Thoracic aorta (tissue), 2 donors: ENCODE measurements at places on chromosomes 5 and 9.

DNA sequence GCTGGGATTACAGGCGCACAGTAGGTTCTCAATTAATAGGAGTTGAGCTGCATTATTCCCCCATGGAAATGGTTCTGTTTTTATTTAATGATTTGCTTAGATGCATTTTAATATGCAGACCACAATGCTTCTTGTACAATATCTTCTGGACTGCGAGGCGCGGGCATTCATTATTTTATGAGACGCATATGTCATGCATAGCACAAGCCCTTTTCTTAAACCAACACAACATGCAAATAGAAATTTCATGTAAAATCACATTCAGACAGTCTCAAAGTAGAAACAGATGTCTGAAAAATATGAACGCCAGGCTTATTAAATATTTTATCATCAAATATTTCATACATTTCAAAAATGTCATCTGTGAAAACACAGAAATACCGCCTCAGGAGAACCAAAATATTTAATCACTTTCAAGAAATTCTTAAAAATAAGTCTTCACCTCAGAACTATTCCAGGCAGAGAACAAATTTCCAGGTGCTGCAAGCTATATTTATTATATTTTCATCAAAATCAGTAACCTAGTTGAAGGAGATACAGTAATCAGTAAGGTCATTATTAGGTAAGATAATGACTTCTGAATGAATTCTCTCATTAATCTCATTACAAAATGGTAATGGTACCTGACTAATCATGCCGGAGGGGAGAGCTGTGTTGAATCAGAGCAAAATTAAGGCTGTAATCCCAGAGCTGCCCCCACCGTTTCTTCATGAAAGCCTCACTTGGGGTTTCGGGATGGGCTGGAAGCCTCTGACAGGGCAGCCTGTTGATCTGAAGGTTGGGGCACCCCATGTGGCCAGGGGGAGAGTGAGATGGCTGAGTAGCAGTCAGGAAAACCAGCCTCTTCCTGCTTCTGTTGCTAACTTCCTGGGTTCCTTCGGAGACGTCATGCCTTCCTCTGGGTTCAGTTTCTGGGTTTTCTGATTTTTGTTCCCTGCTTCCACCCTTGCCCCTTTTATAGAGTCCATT lies 133.9 kb upstream of the ZNF618 start:
- no peak for DNase-seq

DNA sequence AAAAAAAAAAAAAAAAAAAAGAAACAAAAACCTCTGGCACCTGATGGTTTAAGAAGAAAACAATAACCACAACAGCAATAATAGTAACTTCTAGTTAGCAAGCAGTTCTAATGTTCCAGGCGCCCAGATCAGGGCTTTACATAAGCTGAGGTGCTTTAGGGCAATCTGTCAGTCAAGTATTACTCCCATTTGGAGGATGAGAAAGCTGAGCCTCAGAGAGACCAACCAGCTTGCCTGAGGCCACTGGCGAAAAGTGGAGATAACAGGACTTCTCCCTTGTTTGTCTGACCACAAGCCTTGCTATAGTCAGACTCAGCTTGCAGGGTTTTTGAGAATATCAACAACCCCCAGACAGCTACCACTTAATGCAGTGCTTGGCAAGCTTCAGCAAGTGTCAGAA lies 83.5 kb upstream of the BOD1 start:
- DNase-seq, result no peak

- DNase-seq, result no peak
Measured at GRCh38 chr5:139701056-139701741, 53.0 kb downstream of the CXXC5 start.

GRCh38 chr9:89536145-89536574 lies 38.2 kb upstream of the SEMA4D start:
- no peak for DNase-seq

- no peak for DNase-seq
Measured at GRCh38 chr9:120928015-120928482, 1.5 kb upstream of the TRAF1 start.

- no peak for DNase-seq
Measured at GRCh38 chr9:124273427-124274160, 15.8 kb downstream of the NEK6 start.

DNA sequence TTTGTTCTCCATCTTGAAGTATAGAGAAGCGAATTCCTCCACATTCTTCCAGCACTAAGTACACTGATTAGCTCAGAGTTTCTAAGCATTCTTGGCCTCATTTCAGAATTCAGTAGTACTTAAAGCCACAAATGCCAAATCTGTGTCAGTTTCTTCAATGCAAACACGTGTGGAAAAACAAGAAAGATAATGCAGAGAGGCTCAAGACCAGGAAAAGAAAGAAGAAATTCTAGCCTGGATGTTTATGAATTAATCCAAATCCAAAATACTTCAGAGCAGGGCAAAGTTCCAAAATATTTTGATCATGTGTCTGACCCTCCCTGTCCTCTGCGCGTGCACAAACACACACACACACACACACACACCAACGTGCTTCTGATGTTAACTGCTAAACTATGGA lies 457.6 kb downstream of the SLCO4C1 start:
- DNase-seq, result no peak

DNA sequence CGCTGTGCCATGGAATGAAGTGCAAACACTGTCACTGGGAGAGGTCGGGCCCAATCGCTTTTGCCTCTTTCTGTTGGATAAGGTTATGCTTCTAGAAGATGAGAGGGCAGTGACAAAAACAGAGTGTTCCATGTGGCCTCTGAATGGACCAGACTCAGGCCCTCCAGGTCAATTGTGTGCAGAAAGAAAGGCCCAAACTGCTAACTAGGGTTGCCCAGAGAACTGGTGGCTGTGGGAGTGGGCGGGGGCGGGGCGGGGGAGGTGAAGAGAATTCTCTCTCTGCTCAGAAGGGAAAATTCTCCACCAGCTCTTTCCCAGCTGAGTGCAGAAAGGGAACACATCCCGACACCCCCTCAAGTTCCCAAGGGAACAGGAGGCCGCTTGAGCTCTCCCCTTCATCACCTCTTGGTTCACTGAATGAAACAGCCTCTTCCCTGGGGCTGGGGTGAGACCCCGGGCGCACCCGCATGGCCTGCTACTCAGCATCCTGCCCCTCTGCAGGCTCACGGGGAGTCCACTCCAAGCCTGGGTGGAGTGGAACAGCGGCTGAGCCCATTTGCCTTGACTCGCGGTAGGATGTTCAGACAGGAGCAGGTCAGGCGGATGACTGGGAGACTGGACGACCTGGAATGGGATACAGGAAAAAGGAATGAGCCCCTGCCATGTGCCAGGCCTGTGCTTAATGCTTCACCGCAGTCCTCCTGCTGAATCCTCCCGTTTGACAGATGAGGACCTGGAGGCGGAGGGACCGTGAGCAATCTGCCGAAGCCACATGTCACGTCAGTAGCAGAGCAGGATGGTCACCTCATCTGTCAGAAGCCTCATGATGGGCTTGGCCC lies 93.8 kb upstream of the FANCC start:
- no peak for DNase-seq

GRCh38 chr5:115428676-115429075 lies 115.9 kb downstream of the FEM1C start:
- no peak for DNase-seq

GRCh38 chr9:134598884-134599245 lies 42.7 kb upstream of the COL5A1 start:
- no peak for DNase-seq

- DNase-seq, result no peak
Measured at GRCh38 chr5:33594006-33594405, 153.2 kb downstream of the TARS1 start.

GRCh38 chr9:127549751-127550150 lies 62.3 kb upstream of the STXBP1 start:
- DNase-seq, result no peak

- no peak for DNase-seq
Measured at GRCh38 chr5:122515709-122516431, 203.8 kb downstream of the SNCAIP start.

DNA sequence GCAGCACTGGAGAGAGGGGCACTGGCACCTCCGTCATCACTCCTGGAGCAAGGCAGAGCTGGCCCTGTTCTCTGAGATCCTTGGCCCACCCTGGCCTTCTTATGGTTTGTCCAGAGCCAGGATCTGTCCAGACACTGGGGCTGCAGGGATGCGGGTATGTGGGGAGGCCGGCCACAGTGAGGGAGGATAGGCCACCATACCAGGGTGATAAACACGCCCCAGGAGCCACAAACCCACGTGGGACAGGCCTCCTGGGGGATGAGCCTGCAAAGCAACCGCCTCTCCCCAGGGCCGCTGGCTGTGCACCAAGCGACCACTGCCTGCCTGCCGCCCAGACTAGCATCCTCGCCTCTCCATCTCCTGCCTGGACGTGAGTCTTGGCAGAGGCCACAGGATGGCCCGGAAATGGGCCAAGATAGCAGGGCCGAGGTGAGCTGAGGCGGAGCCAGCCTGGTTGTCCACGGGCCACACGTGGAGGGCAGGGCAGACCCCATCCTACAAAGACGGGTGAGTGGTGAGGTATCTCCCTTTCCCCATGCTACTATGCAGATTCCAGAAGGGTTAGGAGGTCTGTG lies 4.5 kb downstream of the OBP2A start:
- no peak for DNase-seq

GRCh38 chr5:159478950-159479349 lies 148.7 kb upstream of the IL12B start:
- no peak for DNase-seq

DNA sequence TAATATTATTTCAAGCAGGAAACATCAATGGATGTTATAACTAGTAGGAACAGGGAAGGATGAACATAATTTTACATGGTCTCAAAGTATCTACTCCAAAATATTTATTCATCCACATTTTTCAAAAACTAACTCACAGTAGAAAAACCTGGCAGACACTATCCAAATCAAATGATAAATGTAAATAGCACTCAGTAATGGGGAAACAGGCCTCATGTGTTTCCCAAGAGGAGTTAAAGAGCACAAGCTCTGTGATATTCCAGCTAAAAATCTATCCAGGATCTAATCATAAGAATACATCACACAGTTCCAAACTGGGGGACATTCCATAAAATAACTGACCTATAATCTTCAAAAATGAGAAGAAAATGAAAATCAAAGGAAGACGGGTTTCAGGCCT lies 443.1 kb downstream of the ZNF608 start:
- no peak for DNase-seq

GRCh38 chr9:127526655-127527559 lies 75.6 kb downstream of the LRSAM1 start:
- DNase-seq, result no peak

GRCh38 chr9:136754059-136754572 lies 3.9 kb downstream of the LCN8 start:
- no peak for DNase-seq

DNA sequence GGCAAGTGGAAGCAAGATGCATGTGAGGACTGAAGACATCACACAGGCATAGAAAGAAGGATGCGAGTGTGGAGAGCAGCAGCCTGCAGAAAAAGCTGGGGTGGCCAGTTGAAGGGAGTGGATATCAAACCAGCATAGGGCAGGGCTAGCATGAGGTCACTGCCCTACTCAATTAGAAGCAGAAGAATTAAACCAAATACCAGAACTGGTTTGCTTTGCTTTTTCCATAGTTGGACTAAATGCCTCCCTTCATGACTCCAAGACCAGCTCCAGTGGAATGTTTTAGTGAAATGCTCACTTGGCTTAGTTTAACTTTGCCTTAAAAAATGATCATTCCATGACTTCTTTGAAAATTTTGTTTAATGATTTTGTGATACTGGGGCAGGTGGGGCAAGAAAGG lies 45.8 kb downstream of the TMEM167A start:
- no peak for DNase-seq

- DNase-seq, result no peak
Measured at GRCh38 chr5:6361101-6361500, 17.2 kb downstream of the MED10 start.
